Left colon (tissue), 2 donors: ENCODE measurements at places on chromosomes 6 and 20. TPM values are rescaled to one million over a fixed set of nuclear protein-coding genes. Genes with fewer than 3 reads are reported as not detected.

GNL1 gene
- total RNA-seq, result 42.6 TPM

COL19A1 gene
- total RNA-seq, result 1.1 TPM

HLA-DQA1 gene
- 45.0 TPM for total RNA-seq

CYP39A1 gene
- total RNA-seq, result 3.0 TPM

LPA gene
- total RNA-seq, result not detected

HLA-E gene
- 370 TPM for total RNA-seq

REM1 gene
- total RNA-seq, result 0.81 TPM

ID4 gene
- total RNA-seq, result 7.1 TPM

LINC00237 gene
- total RNA-seq, result not detected

MRAP2 gene
- total RNA-seq, result 8.5 TPM

EDN1 gene
- 24.8 TPM for total RNA-seq

CDSN gene
- total RNA-seq, result not detected

SRPK1 gene
- total RNA-seq, result 95.1 TPM

IMPG1 gene
- not detected for total RNA-seq

CAP2 gene
- 3.4 TPM for total RNA-seq

GNAS-AS1 gene
- 1.1 TPM for total RNA-seq
